CD4-positive, alpha-beta memory T cell (primary cell): ENCODE measurements at places on chromosomes 2 and 18.

DNA sequence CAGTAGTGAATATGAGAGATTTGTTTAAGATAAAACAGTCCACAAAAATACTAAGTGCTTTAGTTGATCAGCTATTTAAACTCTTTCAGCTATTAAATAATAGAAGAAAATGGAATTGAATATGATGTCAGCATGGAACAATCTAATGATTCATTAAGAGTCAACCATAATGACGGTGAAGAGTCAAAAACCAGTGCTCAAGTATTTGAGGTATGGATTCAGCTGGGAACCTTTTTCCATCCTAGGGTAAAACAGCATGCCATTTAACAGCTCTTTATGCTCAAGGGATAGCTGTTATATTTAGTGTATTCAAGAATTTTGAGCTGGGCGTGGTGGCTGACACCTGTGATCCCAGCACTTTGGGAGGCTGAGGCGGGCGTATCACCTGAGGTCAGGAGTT is 29.7 kb downstream of the CARF start:
- no peak for DNase-seq

DNA sequence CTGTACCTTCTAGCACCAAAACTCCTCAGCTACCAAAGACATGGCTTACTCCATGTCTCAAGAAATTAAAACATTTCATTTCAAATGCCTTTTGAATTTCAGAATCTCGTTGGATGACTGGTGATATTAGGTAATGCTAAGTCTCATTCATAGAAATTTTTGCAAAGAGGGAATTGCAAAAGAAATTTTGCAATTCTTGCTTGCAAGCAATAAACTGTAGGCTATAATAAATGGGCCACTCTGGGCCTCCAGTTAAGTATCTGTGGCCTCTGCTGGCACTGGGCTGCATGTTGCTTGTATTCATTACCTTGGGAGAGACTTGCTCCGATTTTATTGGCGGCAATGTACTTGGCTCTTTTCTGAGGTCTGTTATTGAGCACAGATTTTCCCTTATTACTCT is 2.8 kb upstream of the LCLAT1 start:
- no peak for DNase-seq

- DNase-seq, result peak; percentile 45
Observed at GRCh38 chr18:12911025-12911928, 27.2 kb upstream of the PTPN2 start.

DNA sequence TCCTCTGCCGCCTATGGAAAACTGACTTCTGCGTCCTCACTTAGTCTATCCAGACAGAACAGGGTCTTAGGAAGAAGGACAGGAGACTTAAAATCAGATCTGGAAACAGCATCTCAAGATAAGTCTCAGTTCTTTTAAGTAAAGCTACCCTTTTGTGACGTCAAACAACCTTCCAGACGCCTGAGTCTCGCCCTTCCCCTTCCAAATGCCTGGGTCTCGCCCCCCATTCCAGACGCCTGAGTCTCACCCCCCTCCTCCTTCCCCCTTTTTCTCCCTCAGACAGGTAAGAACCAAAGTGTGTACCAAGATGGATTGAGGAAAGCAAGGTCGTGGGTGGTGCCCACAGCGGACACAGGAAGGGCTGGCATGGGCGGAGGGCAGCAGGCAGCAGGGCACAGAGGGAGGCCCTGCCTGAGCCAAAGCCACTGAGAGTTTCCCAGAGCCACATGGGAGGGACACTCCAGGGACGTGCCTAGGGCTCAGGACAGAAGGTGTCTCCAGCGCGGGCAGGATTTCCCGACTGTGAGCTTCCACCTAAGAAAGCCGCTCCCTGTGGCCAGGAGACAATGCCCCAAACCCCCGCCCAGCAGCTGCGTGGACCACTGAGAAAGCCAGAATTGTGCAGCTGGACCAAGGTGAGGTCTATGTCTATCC is 51.3 kb downstream of the ANKMY1 start:
- DNase-seq, result no peak

GRCh38 chr2:145484448-145485097 is 964.7 kb upstream of the ZEB2 start:
- DNase-seq, result no peak

DNA sequence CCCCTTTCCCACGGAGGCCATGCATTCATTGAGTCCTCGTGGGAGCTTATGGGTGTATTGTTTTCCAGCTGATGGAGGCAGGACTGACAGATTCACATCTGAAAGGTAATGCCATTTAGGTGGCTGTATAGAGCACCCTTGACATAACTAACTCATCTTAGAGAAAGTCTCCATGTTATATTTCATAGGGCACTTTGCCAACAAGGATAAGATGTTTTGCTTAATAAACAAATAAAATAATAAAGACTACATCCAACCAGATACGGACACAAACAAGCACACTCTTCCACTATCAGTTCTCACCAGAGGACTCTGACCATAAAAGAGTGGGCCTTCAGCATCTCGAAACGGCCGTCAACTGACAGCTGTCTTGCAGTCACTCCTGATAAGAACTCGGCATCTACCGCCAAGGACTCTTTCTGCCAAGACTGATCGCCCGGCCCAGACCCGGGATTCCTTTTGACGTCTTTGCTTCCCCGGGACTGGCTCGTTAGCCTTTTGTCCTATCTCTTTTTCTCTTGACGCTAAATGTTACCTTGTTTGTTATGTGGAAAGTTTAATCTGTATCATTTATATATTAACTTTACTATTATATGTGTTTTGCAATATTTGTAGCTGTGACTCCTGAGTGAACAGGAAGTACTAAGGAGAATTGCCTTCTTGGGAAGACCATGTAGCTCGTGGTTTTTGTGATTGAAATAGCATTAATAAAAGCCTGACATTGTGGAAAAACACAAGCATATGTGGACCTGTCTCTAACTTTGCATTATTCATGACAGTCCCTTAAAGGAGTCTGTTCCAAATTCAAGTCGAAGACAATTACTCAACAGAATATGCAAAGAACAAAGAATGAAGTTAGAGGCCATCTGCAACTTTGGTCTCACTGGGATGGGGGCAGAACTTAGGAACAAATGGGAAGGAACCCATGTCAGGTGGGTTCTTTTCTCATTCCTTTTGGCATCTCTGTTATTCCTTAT is 195.1 kb downstream of the LPIN1 start:
- no peak for DNase-seq

- no peak for DNase-seq
Observed at GRCh38 chr2:156319811-156320485, 12.6 kb downstream of the NR4A2 start.
